ENCODE measurements at places on chromosomes 4 and X.

- no peak for DNase-seq
These were observed 29.2 kb downstream of the GRID2 start for GRCh38 chr4:92333016-92333415.

DNA sequence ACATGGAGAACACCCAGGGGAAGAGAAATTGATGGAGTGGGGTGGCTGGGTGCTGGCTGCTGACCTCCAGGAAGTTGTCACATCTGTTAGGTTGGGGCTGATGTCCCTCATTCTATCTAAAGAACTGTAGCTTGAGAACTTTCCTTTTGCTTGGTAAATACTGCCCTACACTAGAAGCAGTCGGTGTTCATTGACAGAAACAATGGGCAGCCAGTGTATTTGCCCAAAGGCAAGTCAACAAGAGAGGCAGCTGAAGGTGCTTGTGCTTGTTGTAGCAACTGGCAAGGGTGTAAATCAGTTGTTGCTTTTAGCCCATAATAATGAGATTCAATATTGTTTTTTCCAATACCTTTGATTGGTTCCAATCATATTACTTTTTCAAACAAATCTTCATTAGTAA lies 956 bp downstream of the TMEM154 start:
- DNase-seq, result no peak

- DNase-seq, result no peak
These were observed 37.4 kb upstream of the SMIM10L2A start for GRCh38 chrX:135384161-135384836.

DNA sequence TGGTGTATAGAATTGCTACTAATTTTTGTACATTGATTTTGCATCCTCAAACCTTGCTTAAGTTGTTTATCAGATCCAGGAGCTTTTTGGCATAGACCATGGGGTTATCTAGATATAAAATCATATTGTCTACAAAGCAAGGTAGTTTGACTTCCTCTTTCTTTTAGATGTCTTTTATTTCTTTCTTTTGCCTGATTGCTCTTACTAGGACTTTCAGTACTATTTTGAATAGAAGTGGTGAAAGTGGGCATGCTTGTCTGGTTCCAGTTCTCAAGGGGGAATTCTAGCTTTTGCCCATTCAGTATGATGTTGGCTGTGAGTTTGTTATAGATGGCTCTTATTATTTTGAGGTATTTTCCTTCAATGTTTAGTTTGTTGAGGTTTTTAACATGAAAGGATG lies 187.9 kb upstream of the LCORL start:
- DNase-seq, result no peak

GRCh38 chrX:68396953-68397352 lies 36.3 kb downstream of the OPHN1 start:
- no peak for DNase-seq

GRCh38 chr4:91171217-91171616 lies 1044.0 kb downstream of the CCSER1 start:
- DNase-seq, result no peak

DNA sequence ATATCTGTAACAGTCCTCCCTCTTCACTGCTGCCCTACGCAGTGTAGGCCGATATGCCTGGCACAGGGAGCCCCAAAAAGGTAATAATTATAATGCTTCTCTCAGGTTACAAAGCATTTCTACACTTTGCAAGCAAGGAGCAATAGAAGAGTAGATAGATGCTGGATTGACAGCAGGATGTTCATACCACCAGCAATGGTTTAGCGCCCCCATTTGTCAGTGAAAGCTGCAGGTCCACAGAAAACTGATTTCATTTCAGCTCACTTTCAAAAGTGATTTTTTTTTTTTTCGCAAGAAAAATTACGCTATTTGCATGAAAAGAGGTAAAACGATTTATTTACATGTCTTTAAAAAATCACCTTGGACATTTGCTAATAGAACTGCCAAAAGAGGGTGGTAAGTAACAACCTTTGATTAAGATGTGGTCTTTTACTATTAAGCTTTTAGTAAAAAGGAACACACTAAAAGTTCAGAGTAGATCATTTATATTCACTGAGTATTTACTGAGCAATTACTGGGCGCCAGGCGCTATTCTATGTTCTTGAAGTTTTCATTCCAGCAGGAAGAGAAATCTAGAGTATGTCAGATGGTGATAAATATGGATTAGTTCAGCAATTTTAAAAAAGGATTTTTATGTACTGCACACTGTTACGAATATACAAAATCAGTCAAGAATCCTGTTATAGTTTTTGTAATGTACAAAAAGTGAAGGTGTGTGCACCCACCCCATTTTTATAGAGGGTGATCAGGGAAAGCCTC lies 34.4 kb downstream of the HPF1 start:
- no peak for DNase-seq

DNA sequence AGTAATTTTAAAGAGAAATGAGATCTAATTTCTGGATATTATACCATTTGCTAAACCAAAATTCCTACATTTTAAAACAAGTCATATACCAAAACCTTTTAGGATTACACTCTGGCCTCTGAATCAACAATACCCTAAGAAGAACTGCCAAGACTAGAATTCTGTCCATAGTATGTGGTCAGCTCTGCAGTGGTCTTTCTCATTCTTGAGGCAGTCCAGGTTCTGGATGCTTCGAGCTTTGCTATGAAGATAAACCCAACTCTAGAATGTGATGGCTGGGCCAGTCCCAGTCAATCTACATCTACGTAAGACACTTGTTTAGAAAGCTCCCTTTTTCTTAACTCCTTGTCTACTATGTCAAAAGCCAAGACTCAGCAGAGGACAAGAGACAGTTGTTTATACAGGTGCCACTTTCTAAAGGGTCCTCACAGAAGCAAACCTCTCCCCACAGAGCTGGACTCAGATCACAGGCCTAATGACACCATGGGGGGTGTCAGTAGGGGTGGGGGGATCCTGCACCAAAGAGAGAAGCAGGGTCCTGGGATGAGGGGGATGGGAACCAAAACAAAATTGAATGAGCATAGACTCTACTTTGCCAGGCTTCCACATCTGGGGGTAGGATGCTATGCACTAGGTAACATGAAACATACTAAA lies 63.2 kb downstream of the SH3RF1 start:
- no peak for DNase-seq

DNA sequence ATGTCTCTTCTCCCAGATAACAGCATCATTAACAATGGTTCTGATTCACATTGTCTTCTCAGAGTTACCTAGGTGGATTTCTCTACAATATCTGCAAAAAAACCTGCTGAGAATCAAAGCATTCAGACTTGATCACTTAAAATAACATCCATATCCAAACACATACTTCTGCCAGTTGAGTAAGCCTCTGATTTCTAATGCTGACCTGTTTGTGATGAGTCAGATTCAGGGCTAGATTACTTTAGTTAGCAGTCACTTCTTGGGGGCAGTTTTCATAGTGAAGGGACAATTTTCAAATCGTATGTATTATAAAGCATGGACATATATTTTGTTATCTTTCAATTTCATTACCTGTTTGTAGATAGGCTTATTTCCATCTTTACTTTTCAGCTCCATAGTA lies 35.5 kb downstream of the CCNI start:
- DNase-seq, result no peak

DNA sequence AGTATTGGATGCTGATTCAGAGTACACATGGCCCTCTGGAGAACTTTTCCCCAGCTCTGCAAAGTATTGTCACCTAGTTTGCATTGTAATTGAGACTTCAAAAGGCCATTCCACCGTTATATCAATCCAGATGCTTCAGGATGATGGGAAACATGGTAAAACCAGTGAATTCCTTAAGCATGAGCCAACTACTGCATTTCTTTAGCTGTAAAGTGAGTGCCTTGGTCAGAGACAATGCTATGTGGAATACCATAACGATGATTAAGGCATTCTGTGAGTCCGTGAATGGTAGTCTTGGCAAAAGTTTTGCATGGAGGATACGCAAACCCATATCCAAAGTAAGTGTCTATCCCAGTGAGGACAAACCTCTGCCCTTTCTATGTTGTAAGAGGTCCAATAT lies 355.2 kb downstream of the DCAF12L2 start:
- no peak for DNase-seq

DNA sequence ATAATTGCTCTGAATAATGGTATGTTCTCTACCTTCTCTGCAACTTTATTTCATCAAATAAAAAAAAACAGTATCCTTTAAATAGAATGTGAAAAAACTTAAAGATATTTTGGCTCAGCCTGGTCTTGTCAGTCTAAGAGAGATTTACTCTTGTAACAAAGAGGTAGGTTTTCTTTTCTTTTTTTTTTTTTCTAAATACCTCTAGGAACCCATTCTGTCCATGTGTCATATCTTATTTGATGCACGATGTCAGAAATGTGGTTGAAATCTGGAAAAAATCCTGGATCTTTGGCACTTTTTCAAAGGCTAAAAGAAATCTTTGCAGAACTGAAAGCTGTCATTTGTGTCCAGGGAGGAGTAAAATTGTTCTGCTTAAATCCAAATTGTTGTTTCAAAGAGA lies 17.3 kb upstream of the FGF5 start:
- DNase-seq, result no peak

DNA sequence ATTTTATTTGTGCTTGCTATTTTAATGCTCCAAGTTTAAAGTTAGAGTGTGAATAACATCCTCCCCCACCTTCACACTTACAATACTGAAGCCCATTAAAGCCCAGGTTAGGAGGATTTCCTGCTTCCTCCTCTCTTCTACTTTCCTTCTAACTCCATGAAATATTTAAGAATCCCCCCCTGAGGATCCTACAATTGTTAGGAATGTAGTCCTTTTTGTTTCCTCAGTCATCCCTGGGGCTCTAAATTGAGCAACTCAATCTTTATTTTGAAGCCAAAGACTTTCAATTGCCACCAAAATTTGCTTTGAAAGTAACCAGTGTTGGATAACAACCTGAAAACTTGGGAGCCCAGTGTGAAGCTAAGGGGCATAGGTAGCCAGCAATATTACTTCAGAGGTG lies 276.9 kb downstream of the FAM47A start:
- DNase-seq, result no peak

GRCh38 chr4:153520801-153521329 lies 54.7 kb downstream of the TMEM131L start:
- DNase-seq, result no peak

GRCh38 chr4:138761638-138762220 lies 253.9 kb upstream of the NOCT start:
- DNase-seq, result no peak

GRCh38 chr4:29541757-29542156 lies 1178.4 kb upstream of the PCDH7 start:
- DNase-seq, result no peak

DNA sequence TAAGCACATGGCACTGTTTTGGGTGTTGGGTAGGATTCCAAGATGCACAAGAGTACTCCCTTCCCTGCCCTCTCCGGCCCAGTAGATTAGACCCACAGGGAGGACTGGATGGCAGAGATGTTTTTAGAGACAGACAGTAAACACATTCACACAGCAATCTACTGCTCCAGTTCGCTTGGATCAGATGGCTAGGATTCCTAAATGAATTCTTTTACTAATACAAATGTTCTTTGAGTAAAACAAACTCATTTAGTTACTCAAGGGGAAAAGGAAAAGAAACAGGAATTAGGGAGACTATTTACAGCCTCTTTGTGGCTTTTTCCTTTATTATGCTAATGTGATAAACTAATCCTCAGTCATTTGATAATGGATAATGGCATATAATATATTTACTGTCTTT lies 5.9 kb downstream of the SNX25 start:
- no peak for DNase-seq

GRCh38 chr4:90757534-90758060 lies 630.4 kb downstream of the CCSER1 start:
- DNase-seq, result no peak

- DNase-seq, result no peak
These were observed 16.9 kb upstream of the LOC101059915 start for GRCh38 chrX:71650333-71650969.

DNA sequence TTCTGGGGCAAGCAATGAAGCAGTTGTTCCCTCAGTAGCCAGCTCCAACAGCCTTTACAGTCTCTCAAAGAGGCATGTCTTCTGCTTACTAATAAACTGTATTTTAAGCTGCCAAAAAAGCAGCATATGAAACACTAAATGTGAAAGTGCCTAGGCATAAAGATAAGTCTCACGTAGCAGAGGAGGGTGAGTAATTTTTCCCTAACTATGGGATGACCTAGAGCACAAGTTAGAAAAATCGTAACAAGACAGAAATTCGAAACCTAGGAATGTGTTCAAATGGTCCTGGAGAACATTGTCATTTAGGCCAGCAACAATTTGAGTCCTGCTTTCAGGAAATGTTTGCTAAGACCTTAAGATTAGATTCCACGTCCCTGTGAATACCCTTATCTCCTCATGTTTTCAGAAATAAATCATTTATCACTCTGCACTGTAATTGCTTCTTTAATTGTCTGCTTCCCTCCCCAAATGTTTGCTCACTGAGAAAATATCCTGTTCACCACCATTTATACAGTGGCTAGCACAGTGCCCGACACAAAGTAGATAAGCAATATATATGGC lies 222.2 kb downstream of the KCNIP4 start:
- no peak for DNase-seq

DNA sequence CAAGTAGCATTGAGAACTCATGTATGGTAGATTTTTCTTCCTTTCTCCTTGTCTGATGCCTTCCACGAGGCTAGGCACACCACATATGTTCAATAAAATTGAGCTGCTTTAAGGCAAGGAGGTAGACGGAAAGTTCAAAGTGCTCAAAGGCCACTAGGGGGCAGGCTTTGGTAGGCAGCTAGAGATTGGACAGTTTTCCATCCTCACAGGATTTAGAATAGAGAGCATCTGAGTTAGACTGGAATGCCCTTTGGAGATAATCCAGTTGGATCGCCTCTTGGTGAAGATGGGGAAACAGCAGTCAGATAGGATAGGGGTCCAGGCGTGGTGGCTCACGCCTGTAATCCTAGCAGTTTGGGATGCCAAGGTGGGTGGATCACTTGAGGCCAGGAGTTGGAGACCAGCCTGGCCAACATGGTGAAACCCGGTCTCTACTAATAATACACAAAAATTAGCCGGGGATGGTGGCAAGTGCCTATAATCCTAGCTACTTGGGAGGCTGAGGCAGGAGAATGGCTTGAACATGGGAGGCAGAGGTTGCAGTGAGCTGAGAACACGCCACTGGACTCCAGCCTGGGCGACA lies 30.4 kb downstream of the ELF4 start:
- no peak for DNase-seq

- no peak for DNase-seq
These were observed 215.4 kb downstream of the KDR start for GRCh38 chr4:54909961-54910360.

DNA sequence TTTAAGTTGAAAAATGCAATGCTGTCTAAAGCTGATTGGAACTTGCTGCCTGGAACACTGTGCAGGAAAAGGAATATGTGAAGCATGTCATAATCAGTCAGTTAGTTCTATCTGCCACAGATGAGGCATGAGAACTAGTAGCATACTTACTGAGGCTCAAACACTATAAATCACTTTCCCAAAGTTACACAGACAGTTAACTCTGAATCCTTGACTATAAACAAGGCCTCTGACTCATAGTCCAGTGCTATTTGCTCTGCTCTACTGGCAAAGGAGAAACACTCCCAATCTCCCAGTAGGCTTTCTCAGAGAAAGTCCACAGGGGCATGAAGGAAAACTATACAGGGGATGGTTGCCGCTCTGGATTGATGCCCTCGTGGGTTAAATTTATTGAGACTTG lies 2078.4 kb upstream of the TENM3 start:
- no peak for DNase-seq

- DNase-seq, result no peak
These were observed 19.0 kb downstream of the TMEM47 start for GRCh38 chrX:34638116-34638515.
